ENCODE measurements at places on chromosomes 4 and X. TPM values are rescaled to one million over a fixed set of nuclear protein-coding genes. Genes with fewer than 3 reads are reported as not detected.

Gene CCDC149
- total RNA-seq = 7.9 TPM

GRCh38 chr4:1795299-1796195 is 2.5 kb downstream of the FGFR3 start:
- H3K27ac ChIP-seq = no peak overlapping the region
- H3K27me3 ChIP-seq = peaks cover 22% of the 10 kb centered on the region
- no peaks in the 10 kb centered on the region for H3K4me1 ChIP-seq
- H3K36me3 ChIP-seq = no peaks in the 10 kb centered on the region
- no peak for DNase-seq

DNA sequence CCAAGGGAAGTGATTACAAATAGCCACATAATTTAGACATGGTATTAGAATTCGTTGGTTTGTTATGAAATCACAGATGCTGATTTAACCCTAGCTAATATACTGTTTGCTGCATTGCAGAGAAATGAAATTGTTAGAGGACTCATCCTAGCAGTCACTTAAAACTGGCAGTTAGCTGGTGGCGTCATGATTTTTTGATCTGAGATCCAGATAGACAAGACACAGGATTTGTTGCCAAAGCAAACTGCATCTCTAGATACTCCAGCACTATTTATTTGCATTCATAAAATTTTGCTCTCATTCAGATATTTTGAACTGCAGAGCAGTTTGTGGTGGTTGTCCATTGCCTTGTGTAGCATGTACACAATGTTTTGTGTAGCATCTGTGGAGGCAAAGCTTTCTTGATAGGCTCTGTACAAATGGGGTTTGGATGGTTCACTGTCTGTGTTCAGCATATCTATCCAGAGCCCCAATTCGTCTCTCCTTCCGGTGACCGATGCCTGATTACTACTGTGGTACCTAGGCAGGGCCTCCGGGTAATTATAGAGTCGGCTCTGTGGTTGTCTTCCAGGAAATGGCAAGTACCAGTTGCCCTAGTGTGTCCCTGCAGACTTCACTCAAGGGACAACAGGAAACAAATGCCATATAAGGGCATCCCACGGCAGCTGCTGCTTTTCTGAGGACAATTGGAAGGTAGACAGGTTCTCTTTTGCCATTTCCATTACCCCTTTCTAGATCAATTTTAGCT is 30.1 kb upstream of the SPARCL1 start:
- peaks cover 30% of the 10 kb centered on the region for H3K4me1 ChIP-seq
- no peak overlapping the region for H3K4me3 ChIP-seq
- H3K27ac ChIP-seq = no peak overlapping the region
- H3K27me3 ChIP-seq = no peaks in the 10 kb centered on the region
- peak; percentile 20 for DNase-seq

DNA sequence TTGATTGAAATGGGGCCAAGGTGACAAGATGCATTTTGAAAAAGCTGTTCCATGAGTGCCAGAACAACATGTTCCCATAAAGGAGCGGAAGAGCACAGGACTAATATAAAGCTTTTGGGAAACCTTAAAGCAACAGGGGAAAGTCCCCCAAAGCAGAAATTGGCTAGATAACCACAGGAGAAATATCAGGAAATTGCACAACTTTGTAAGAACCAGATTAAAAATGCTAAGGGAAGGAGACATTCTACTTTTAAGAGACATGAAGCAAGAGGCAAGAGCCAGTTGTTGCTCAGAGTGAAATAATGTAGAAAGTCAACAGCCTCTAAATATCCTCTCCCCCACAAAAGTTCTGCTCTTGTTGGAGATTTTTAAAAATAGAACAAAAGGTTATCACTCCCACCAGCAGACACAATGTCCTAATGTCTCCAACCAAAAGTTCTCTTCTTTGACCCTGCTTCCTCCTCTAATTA is 85.2 kb upstream of the LNX1 start:
- DNase-seq = no peak
- no peak overlapping the region for H3K4me3 ChIP-seq
- H3K27me3 ChIP-seq = no peaks in the 10 kb centered on the region
- H3K36me3 ChIP-seq = no peaks in the 10 kb centered on the region
- no peaks in the 10 kb centered on the region for H3K4me1 ChIP-seq

DNA sequence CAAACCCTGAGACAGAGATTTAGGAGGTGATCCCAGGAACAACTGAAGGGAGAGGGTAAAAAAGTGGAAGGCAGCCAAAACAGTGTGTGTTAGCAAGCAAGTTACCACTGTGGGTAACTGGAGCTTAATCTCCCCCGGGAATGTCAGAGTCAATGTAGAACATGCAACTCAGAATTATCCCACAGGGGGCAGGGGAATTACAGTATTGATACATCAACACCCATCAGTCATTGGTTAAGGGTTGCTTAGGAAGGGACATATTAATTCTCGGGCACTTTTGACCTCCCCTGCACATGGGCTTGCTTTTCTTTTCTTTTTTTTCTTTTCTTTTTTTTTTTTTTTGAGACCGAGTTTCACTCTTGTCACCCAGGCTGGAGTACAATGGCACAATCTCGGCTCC is 29.3 kb downstream of the CXorf58 start:
- no peak overlapping the region for H3K4me3 ChIP-seq
- DNase-seq = no peak
- no peak overlapping the region for H3K27ac ChIP-seq
- H3K36me3 ChIP-seq = no peaks in the 10 kb centered on the region

- H3K27me3 ChIP-seq = no peaks in the 10 kb centered on the region
- peak; percentile 74 for DNase-seq
- H3K27ac ChIP-seq = no peak overlapping the region
- H3K36me3 ChIP-seq = no peaks in the 10 kb centered on the region
- peaks cover 17% of the 10 kb centered on the region for H3K4me1 ChIP-seq
- no peak overlapping the region for H3K4me3 ChIP-seq
Measured at GRCh38 chrX:68440940-68441339, 7.6 kb upstream of the OPHN1 start.

GRCh38 chr4:47674144-47674543 is 163.7 kb downstream of the CORIN start:
- H3K27me3 ChIP-seq = peaks cover 18% of the 10 kb centered on the region
- H3K4me1 ChIP-seq = no peaks in the 10 kb centered on the region
- H3K4me3 ChIP-seq = no peak overlapping the region

- no peaks in the 10 kb centered on the region for H3K4me1 ChIP-seq
- H3K36me3 ChIP-seq = no peaks in the 10 kb centered on the region
- no peak overlapping the region for H3K27ac ChIP-seq
- no peak for DNase-seq
- H3K4me3 ChIP-seq = no peak overlapping the region
Measured at GRCh38 chr4:12884846-12885796, 599.0 kb downstream of the RAB28 start.

- H3K4me3 ChIP-seq = peak overlapping the region; percentile 47
- H3K4me1 ChIP-seq = peaks cover 32% of the 10 kb centered on the region
- H3K36me3 ChIP-seq = no peaks in the 10 kb centered on the region
- H3K27ac ChIP-seq = peak overlapping the region; percentile 99
Measured at GRCh38 chr4:169070895-169071218, 60.8 kb upstream of the CBR4 start.

DNA sequence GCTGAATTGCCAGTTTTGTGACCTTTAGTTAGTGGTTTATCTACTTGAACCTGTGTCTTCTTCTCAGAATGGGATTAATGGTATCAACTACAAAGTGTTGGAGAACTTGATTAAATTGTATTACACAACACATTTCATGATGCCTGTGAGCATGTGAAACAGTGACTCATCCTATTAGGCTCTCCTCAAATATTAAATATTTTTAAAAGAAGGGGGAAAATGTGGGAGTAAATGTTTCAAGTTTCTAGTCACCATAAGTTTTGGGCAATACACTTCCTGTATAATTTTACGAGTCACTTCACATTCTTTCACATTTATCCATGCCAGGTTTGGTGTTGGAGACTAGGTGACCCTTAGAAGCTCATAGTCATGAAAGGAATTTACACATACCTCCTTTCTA is 147.0 kb downstream of the HS3ST1 start:
- no peak overlapping the region for H3K4me3 ChIP-seq
- no peaks in the 10 kb centered on the region for H3K27me3 ChIP-seq
- H3K27ac ChIP-seq = no peak overlapping the region
- peak; percentile 38 for DNase-seq
- no peaks in the 10 kb centered on the region for H3K36me3 ChIP-seq
- no peaks in the 10 kb centered on the region for H3K4me1 ChIP-seq

Gene GAB3
- not detected for total RNA-seq

Gene CXXC4
- total RNA-seq = not detected

DNA sequence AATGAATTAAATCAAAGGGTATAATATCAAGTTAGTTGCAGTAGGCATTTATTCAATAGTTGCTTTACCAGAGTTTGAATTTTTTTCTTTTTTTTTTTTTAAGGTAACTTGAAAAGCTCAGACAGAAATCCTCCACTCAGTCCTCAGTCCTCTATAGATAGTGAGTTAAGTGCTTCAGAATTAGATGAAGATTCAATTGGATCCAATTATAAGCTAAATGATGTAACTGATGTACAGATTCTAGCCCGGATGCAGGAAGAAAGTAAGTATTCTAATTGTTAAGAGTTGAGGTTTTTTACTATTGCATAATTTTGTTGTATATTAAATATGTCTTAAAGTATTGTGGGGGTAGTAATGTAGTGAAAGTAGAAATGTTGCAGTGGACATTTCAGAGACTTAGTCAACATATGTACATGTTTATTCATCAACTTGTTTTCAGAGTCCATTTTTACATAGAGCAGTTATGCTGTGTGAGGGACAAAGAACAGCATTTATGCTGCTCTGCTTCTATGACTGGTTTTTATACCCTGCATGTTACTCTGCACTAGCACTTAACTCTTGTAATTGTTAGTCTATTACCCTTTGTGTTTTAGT is 38.4 kb downstream of the SLAIN2 start:
- no peaks in the 10 kb centered on the region for H3K36me3 ChIP-seq
- H3K27ac ChIP-seq = no peak overlapping the region
- peaks cover 15% of the 10 kb centered on the region for H3K4me1 ChIP-seq
- no peaks in the 10 kb centered on the region for H3K27me3 ChIP-seq
- DNase-seq = no peak

Gene PLP1
- total RNA-seq = not detected

DNA sequence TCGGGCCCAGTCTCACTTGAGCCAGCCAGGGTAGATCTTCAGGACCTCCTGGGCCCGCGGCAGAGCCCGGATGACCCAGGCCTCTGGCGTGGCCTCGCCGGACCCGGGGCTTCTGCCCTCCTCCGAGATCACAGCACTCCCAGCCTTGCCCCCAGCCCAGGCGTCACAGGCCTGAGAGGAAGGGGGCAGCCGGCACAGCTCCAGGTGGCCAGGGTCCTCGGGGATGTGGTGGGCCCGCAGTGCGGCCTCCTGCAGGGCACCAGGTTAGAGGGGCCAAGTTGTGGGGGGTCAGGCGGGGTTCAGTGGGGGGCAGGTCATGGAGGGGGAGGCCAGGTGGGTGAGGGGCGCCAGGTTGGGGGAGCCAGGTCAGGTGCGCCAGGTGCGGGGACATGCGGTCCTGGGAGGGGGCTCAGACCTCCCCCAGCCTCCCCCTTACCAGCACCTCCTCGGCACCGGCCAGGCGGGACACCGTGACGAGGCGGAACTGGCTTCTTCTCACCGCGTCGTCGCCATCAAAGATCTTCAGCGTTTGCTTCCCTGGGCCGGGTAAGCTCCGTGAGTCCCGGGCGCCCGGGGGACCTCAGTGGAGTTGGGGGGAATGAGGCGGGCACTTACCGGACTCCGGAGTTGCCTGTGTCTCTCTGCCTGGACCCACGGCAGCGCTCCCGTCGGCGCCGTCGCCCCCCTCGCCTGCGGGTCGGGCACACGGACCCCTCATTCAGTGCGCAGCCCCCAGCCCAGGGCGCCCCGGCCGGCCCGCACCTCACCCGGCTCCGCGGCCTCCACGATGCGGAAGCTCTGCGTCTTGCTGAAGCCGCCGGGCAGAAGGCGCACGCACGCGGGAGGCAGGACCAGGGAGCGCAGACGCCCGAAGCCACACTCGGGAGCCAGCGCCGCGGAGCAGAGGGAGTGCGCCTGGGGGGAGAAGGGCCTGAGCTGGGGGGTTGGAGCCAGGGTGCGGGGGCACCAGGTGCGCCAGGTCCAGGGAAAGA is 6.0 kb downstream of the DGKQ start:
- no peaks in the 10 kb centered on the region for H3K27me3 ChIP-seq
- H3K4me1 ChIP-seq = peaks cover 17% of the 10 kb centered on the region
- no peak for DNase-seq
- no peak overlapping the region for H3K4me3 ChIP-seq

DNA sequence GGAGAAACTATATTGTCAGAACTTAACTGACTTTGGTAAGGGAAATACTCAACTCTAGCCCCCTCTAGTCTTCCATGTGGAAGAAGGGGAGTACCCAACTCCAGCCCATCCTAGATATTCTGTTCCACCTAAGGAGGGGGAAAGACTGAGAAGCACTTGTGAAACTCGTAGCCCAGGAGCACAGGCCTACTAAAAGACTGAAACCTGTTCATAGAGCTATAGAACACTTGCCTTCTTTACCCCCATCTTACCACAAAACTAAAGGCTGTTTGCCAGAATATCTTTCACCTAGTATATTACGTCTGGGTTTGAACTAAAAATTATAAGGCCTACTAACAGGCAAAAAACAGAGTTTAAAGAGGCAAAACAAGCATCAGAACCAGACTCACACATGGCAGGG is 15.5 kb downstream of the CLDN22 start:
- no peaks in the 10 kb centered on the region for H3K36me3 ChIP-seq
- no peak overlapping the region for H3K27ac ChIP-seq
- no peak for DNase-seq
- no peaks in the 10 kb centered on the region for H3K27me3 ChIP-seq
- no peaks in the 10 kb centered on the region for H3K4me1 ChIP-seq
- H3K4me3 ChIP-seq = no peak overlapping the region

DNA sequence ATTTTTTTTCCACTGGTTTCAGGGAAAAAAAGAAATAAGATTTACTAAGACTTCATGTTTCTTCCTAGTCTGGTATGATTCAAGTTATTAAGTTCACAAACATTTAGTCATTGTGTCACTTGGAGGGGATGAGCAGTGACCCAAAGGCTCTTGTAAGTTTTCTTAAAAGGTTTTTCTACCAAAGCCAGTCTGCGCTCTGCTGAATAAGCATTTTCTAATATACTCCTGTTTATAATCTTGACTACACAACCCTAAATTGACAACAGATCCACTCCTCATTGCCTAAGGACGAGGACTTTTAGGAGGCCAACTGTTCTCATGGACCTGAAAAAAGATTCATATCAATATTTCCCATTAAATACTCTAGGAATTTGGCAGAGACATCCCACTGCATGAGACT is 161.1 kb upstream of the TLL1 start:
- no peaks in the 10 kb centered on the region for H3K36me3 ChIP-seq
- no peak overlapping the region for H3K4me3 ChIP-seq
- H3K27me3 ChIP-seq = no peaks in the 10 kb centered on the region
- H3K27ac ChIP-seq = no peak overlapping the region

GRCh38 chr4:145564540-145564939 is 54.6 kb upstream of the MMAA start:
- no peaks in the 10 kb centered on the region for H3K4me1 ChIP-seq
- H3K4me3 ChIP-seq = no peak overlapping the region
- no peak for DNase-seq
- no peaks in the 10 kb centered on the region for H3K27me3 ChIP-seq
- H3K36me3 ChIP-seq = no peaks in the 10 kb centered on the region

GRCh38 chrX:12975991-12976558 is 1.2 kb downstream of the TMSB4X start:
- peak overlapping the region; percentile 92 for H3K4me3 ChIP-seq
- H3K4me1 ChIP-seq = peaks cover 20% of the 10 kb centered on the region
- H3K27ac ChIP-seq = peak overlapping the region; percentile 85
- H3K36me3 ChIP-seq = peaks cover 16% of the 10 kb centered on the region
- no peaks in the 10 kb centered on the region for H3K27me3 ChIP-seq

Gene GLOD5
- not detected for total RNA-seq

- no peak for DNase-seq
- no peaks in the 10 kb centered on the region for H3K27me3 ChIP-seq
- H3K4me1 ChIP-seq = no peaks in the 10 kb centered on the region
- no peak overlapping the region for H3K27ac ChIP-seq
- H3K4me3 ChIP-seq = no peak overlapping the region
Measured at GRCh38 chr4:183801457-183802165, 103.5 kb upstream of the STOX2 start.
